Activated CD4-positive, alpha-beta T cell treated with anti-CD3 and anti-CD28 coated beads for 4 hours (primary cell): ENCODE measurements at places on chromosomes 12 and 14.
A peak's percentile ranks its signal among the peaks of the same experiment; 100 is the strongest.

DNA sequence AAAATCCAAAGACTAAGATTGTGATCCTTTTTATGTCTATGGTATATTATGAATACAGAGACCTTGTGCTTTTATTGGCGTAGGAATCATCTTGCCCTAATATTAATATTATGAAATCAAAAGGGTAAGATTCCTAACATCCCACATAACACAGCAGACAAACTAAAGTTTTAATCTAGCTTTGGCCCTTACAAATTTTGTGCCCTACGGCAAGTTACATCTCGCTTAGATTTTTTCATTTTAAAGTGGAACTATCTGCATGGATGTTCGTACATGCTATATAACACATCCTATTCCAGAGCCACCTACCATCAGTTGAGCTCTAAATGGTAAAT is 217 bp upstream of the SMIM10L1 start:
- DNase-seq, result no peak

GRCh38 chr14:88616697-88617096 is 53.9 kb downstream of the ZC3H14 start:
- DNase-seq, result no peak

GRCh38 chr14:97120611-97121031 is 323.4 kb downstream of the VRK1 start:
- DNase-seq, result peak; percentile 36

DNA sequence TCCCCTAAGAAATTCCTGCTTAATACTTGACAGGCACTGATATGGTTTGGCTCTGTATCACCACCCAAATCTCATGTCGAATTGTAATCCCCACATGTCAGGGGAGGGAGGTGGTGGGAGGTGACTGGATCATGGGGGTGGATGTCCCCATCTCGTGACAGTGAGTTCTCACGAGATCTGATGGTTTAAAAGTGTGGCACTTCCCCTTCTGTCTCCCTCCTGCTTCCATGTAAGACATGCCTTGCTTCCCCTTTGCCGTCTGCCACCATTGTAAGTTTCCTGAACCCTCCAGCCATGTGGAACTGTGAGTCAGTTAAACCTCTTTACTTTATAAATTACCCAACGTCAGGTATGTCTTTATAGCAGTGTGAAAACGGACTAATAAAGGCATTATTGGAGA is 198.0 kb downstream of the FOXN3 start:
- no peak for DNase-seq

- no peak for DNase-seq
Measured at GRCh38 chr14:89227496-89227836, 189.6 kb downstream of the FOXN3 start.

DNA sequence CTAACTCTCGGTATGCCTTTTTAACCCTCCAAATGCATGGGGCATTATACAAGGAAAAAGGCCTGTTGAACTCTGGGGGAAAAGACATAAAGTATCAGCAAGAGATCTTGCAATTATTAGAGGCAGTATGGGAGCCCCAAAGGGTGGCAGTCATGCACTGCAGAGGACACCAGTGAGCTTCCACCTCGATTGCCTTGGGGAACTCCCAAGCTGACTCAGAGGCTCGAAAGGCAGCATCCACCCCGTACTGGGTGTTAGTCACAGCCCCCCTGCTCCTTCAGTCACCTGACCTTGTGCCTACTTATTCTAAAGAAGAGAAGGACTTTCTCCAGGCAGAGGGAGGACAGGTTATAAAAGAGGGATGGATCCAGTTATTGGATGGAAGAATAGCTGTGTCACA is 781.4 kb upstream of the TMEM132C start:
- DNase-seq, result no peak

- DNase-seq, result no peak
Measured at GRCh38 chr14:40393143-40393542, 960.9 kb upstream of the FBXO33 start.

GRCh38 chr14:67526676-67527459 is 6.2 kb upstream of the PLEKHH1 start:
- peak; percentile 18 for DNase-seq

GRCh38 chr12:125183187-125184067 is 118.2 kb downstream of the AACS start:
- DNase-seq, result peak; percentile 79

GRCh38 chr12:121423682-121424623 is 24.0 kb downstream of the RNF34 start:
- no peak for DNase-seq

GRCh38 chr12:43964033-43964432 is 128.2 kb downstream of the TMEM117 start:
- DNase-seq, result no peak

- no peak for DNase-seq
Measured at GRCh38 chr12:94055528-94055927, 92.8 kb upstream of the PLXNC1 start.

GRCh38 chr14:93010522-93011140 is 87.7 kb downstream of the CHGA start:
- no peak for DNase-seq

DNA sequence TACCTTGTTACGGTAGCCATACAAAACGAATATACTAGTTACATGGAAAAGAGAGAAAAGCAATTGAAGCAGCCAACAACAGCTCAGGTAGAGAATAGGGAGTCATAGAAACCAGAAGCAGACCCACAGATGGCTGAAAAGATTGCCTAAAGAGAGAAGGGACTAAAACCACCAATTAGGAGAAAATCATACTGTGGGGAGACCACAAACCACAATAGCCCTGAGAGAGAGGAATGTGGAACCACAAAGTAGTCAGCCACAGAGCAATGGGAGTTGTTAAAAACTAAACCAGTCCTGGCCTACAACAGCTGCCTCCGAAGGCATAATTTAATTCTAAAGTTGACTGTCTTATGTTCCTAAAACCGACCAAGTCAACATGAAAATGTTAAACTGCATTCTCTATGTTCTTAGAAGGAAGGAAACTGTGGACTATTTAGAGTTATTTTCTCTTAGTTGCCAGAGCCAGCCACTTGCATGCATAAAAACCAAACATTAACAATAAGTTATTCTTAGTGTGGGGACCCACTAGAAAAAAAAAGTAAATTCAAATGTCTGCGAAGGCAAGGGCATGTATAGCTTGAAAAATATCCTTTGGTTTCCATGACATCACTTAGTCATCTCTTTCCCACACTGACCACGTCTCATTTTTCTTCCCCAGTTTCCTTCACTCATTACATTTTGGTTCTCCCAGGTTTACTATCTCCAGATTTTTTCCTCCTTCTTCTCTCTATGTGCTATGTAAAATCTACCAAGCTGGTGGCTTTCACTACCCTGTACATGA is 398.1 kb downstream of the NOVA1 start:
- DNase-seq, result no peak
